ENCODE measurements at places on chromosomes 5 and 9. TPM values are rescaled to one million over a fixed set of nuclear protein-coding genes. Genes with fewer than 3 reads are reported as not detected.

GRCh38 chr9:19023078-19023477 lies 9.9 kb downstream of the SAXO1 start:
- no peak overlapping the region for H3K4me3 ChIP-seq
- DNase-seq, result no peak
- no peaks in the 10 kb centered on the region for H3K36me3 ChIP-seq

The ZNF484 gene
- total RNA-seq, result 13.5 TPM

The DOLK gene
- total RNA-seq, result 18.7 TPM

The HARS2 gene
- total RNA-seq, result 28.3 TPM

Measured in HepG2 (cell line).